ENCODE measurements at places on chromosomes 11 and 22.

DNA sequence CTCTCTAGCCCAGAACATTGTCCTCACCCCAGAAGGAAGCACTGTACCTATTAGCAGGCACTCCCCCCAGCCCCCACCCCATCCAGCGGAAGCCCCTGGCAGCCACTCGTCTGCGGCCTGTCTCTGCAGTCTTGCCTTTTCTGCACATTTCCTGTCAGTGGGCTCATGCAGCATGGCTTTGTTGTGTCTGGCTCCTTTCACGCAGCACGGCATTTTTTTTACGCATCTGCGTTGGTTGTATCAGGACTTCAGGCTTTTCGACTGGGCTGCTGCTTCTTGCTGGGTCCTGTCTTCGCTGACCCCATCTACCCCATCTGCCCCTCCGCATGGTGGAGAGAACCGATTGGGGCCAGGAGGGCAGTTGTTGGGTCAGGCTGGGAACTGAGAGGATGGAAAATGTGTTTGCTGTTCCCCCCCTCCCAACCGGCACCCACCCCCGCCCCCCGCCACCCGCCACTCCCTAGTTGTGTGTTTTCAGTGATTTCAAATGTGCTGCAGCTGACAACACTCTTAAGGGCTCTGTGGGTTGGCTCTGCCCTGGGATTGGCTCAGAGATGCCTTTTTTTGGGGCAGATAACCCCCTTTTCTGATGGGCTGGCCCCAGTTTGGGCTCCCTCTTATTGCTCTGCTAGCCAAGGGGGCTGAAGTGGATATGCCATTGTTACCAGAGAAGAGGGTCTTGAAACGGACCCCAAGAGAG, 110.0 kb downstream of the KIAA1671 start:
- DNase-seq, result no peak

DNA sequence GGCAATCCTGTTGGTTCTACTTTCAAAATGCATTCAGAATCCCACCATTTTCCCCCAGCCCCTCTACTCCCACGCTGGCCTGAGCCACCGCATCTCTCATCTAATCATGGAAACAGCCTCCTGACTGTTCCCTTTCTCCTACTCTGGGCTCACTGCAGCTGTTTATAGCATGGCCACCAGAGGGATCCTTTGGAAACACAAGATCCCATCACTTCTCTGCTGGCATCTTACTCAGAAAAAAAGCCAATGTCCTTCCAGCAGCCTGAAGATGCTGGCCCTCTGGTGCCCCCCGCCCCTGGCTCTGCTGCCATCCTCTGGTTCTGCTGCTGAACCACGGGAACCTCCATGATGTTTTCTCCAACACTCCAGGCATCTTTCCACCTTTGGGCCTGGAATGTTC, 11.1 kb downstream of the MS4A8 start:
- no peak for DNase-seq

- no peak for DNase-seq
Observed at GRCh38 chr11:17781626-17782025, 47.0 kb downstream of the KCNC1 start.

- DNase-seq, result no peak
Observed at GRCh38 chr11:1015826-1016545, 20.5 kb downstream of the MUC6 start.

GRCh38 chr11:78535027-78535426, 39.6 kb downstream of the NARS2 start:
- no peak for DNase-seq
